Activated CD8-positive, alpha-beta T cell treated with anti-CD3 and anti-CD28 coated beads for 36 hours (primary cell): ENCODE measurements at places on chromosomes 2 and 18. TPM values are rescaled to one million over a fixed set of nuclear protein-coding genes. Genes with fewer than 3 reads are reported as not detected.
A peak's percentile ranks its signal among the peaks of the same experiment; 100 is the strongest.

DNA sequence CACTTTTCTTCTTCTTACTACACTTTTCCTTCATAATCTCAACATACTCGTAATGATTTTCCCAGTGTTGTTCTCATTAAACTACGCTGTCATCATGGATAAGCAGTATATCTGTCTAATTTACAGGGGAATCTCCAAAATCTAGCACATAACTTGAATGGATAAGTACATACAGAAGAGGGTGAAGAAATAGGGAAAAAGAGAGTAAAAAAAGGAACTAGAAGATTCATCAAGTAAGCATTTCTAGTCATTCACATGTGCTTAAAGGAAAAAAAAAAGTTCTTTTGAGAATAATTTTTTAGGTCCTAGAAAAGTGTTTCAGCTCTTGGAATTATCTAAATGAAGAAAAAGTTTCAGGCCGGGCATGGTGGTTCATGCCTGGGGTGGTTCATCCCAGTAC, 51.6 kb downstream of the SRBD1 start:
- no peak overlapping the region for H3K4me3 ChIP-seq
- peaks cover 19% of the 10 kb centered on the region for H3K4me1 ChIP-seq
- DNase-seq, result no peak

DNA sequence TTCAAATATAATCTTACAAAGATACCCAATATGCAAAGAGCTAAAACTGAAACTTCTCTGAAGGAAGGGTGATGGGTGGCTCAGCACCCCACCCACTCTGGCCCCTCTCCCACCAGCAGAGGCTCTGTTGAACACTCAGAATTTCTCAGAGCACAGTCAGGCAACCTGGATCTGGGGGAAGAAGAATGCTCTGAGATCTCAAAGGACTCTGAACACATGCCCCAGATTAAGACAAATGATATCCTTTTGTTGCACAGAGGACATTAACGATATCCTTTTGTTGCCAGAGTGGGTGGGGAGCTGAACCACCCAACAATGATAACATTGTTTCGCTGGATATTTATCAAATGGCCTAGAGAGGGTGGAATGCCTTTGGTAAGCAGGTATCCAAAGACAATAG, 104.8 kb downstream of the LBH start:
- H3K27me3 ChIP-seq, result no peaks in the 10 kb centered on the region
- H3K4me3 ChIP-seq, result peak overlapping the region; percentile 2
- peaks cover 2% of the 10 kb centered on the region for H3K36me3 ChIP-seq
- peak; percentile 36 for DNase-seq
- peak overlapping the region; percentile 96 for H3K27ac ChIP-seq
- H3K4me1 ChIP-seq, result peaks cover 77% of the 10 kb centered on the region

DNA sequence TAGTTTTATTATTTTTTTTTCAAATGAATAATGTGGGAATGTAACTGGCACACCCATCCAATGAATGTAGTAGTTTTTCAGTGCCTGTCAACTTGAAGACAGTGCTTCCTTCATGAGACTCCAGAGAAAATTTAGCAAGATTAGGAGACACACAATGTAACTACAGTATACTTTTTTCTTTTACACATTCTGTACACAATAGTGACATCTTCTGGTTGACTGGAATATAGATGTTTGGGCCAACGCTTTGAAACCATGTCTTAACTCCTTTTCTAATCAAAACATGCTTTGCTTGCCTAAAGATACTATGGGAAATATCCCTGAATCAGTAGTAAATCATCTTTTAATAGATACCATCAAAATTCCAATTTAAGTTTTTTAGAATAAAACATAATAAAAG, 229.5 kb upstream of the ZC3H15 start:
- H3K27ac ChIP-seq, result no peak overlapping the region
- no peak for DNase-seq
- H3K36me3 ChIP-seq, result peaks cover 2% of the 10 kb centered on the region

- H3K4me3 ChIP-seq, result peak overlapping the region; percentile 3
- peaks cover 18% of the 10 kb centered on the region for H3K36me3 ChIP-seq
- H3K27me3 ChIP-seq, result no peaks in the 10 kb centered on the region
- H3K4me1 ChIP-seq, result peaks cover 92% of the 10 kb centered on the region
- peak overlapping the region; percentile 96 for H3K27ac ChIP-seq
Measured at GRCh38 chr2:98470851-98471255, 26.2 kb downstream of the INPP4A start.

DNA sequence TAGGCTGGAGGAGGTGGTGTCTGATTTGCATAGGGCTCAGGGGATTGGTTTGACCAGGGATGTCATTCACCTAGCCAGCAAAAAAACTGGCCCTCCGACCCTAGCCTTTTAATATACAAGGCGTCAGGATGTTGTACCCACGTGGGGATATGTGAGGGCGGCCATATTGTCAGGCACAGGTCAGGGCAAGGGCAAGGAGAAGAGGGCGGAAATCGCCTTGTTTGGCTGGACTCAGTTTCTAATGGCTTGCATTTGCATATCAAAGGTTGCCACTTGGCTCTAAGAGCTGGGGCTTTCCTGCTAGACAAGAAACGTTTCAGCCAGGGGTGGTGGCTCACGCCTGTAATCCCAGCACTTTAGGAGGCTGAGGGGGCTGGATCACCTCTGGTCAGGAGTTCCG, 24.9 kb upstream of the PDCL3 start:
- H3K4me1 ChIP-seq, result no peaks in the 10 kb centered on the region
- no peak overlapping the region for H3K4me3 ChIP-seq
- H3K36me3 ChIP-seq, result no peaks in the 10 kb centered on the region
- no peaks in the 10 kb centered on the region for H3K27me3 ChIP-seq
- no peak for DNase-seq

DNA sequence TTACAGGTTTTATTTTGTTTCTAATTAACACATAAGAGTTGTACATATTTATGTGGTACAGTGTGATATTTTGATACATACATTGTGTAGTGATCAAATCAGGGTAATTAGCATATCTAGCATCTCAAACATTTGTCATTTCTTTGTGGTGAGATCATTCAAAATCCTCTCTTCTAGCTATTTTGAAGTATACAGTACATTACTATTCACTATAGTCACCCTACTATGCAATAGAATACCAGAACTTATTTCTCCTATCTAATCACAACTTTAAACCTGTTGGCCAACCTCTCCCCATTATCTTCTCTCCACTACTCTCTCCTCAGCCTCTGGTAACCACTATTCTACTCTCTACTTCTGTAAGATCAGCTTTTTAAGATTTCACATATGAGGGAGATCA, 325.8 kb downstream of the CYP26B1 start:
- no peak overlapping the region for H3K27ac ChIP-seq
- no peak for DNase-seq
- no peaks in the 10 kb centered on the region for H3K4me1 ChIP-seq
- H3K27me3 ChIP-seq, result peaks cover 10% of the 10 kb centered on the region
- no peak overlapping the region for H3K4me3 ChIP-seq

DNA sequence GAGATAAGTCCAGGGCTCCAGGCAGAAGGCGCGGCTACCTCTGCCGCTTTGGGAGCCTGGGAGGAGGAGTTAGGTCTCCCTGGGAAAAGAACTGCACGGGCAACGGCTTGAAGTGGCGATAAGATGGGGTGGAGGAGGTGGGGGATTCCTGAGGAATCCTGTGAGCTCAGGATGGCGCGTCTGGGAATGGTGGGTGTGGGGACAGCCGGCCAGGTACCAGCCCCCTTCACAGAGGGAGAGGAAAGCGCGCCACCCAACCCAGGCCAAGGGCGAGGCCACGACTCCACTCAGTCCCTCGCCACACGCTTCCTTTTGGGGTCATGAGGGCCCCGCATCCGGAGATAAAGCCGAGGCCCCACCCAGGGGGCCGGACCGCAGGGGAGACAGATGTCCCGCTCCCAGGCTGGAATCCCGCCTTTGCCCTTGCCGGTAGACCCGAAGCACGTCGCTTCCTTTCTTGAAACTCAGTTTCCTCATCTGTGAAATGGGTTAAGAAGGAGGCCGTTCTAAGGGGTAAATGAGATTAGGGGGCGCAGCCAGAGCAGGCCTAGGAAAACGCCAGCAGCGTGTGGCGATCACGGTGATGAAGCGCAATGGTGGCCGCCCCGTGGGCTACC, 1.7 kb upstream of the CTDSP1 start:
- peak overlapping the region; percentile 87 for H3K27ac ChIP-seq
- H3K4me3 ChIP-seq, result peak overlapping the region; percentile 86
- H3K36me3 ChIP-seq, result peaks cover 11% of the 10 kb centered on the region
- peaks cover 34% of the 10 kb centered on the region for H3K4me1 ChIP-seq
- H3K27me3 ChIP-seq, result no peaks in the 10 kb centered on the region

- H3K27ac ChIP-seq, result peak overlapping the region; percentile 8
- peak; percentile 60 for DNase-seq
- peak overlapping the region; percentile 59 for H3K4me3 ChIP-seq
- H3K4me1 ChIP-seq, result peaks cover 14% of the 10 kb centered on the region
- H3K27me3 ChIP-seq, result peaks cover 36% of the 10 kb centered on the region
- H3K36me3 ChIP-seq, result no peaks in the 10 kb centered on the region
Measured at GRCh38 chr2:232502511-232502910, 14.9 kb upstream of the ECEL1 start.

GRCh38 chr2:143787674-143788073, 658.5 kb downstream of the ARHGAP15 start:
- H3K36me3 ChIP-seq, result no peaks in the 10 kb centered on the region
- peaks cover 10% of the 10 kb centered on the region for H3K27me3 ChIP-seq
- H3K27ac ChIP-seq, result no peak overlapping the region
- H3K4me3 ChIP-seq, result no peak overlapping the region
- DNase-seq, result no peak

DNA sequence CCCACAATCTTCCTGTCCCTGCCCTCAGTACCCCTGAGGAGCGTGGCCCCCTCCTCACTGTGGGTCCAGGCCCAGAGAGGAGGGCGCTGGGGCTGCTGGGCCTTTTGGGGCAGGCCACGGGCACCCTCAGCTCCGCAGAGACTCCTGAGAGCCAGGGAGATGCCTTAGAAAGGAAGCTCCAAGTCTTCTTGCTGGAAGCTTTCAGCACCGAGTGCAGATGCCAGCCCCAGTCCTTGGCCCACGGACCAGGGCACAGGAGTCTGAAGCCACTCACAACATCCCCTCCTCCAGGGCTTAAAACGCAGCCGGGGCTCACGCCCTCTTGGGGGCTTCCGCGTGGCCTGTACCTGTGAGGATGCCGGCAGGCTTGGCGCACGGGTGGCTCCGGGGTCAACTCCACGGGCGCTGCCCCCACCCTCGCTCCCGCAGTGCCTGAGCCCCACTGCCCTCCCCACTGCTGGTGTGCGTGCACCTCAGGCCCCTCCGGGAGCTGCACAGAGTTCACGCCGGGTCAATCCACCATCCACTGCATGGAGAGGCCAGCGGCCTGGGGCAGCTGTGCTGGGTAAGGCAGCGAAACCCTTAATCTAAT, 72.1 kb upstream of the CTDP1 start:
- DNase-seq, result no peak
- no peaks in the 10 kb centered on the region for H3K27me3 ChIP-seq
- no peak overlapping the region for H3K27ac ChIP-seq
- no peaks in the 10 kb centered on the region for H3K4me1 ChIP-seq

DNA sequence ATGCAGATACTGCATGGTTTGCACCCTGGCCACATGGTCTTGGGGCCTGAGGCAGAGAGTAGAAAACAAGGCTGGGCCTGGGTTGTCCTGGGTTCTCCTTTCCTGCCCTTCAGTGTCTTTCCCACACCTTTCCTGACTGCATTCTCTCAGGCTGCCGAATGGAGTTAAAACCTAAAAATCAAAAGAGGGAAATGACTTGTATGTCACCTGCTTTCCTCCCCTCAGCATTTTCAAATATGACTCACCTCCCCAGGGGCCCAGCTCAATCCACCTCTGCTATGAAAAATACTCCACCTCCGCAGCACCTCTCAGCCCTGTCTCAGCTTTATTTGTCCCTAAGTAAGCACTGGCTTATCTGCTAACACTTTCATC, 457.8 kb upstream of the MEX3C start:
- no peak for DNase-seq
- no peak overlapping the region for H3K27ac ChIP-seq
- no peaks in the 10 kb centered on the region for H3K36me3 ChIP-seq
- H3K4me1 ChIP-seq, result no peaks in the 10 kb centered on the region
- no peak overlapping the region for H3K4me3 ChIP-seq
- peaks cover 8% of the 10 kb centered on the region for H3K27me3 ChIP-seq

DNA sequence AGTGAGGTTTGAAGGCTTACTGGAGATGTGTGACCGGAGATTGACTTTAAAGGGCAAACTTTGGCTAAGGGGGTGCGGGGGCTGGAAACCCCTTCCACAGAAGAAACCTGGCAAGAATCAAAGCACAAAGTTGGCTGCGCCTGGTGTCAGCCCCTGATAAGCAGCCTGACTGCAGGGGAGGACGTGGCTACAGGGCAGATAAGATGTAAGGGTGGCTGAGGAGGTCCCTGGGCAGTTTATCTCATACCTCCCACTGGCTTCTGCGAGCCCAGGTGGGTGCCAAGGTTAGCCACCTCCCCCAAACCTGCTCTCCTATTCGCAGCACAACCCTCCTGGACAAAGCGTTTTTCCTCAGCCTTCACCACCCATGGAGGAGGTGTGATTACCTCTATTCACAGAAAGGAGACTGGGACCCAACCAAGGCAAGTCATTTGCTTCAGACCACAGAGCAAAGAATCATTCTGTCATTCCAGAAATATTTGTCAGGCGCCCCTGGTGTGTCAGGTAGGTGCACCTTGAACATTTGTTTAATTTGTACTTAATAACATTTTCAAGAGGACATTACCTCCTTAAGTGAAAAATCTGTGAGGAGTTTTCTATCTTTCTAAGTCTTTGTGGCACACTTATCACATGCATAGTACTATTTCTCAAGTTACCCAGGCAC, 73.1 kb upstream of the IL1R1 start:
- no peak overlapping the region for H3K27ac ChIP-seq
- H3K4me1 ChIP-seq, result peaks cover 13% of the 10 kb centered on the region
- H3K4me3 ChIP-seq, result no peak overlapping the region
- no peaks in the 10 kb centered on the region for H3K36me3 ChIP-seq
- H3K27me3 ChIP-seq, result peaks cover 1% of the 10 kb centered on the region

DNA sequence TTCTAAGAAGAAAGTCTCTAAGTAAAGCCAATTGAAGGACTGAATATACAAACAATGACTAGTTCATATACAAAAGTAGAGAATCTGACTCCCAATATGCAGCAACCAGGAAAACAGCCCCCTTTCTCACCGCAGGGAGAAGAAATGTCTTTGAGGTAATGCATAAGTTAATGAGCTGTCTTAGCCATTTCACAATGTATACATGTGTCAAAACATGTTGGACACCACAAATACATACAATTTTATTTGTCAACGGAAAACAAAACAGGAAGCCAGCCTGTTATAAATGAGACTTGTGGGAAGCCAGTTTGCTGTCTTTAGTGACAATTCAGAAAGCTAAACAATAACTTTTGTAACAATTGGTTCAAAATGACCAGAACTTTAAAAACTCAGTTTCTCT, 389.2 kb downstream of the CBLN2 start:
- no peak overlapping the region for H3K4me3 ChIP-seq
- no peaks in the 10 kb centered on the region for H3K27me3 ChIP-seq
- no peaks in the 10 kb centered on the region for H3K4me1 ChIP-seq
- DNase-seq, result no peak

- H3K36me3 ChIP-seq, result no peaks in the 10 kb centered on the region
- DNase-seq, result no peak
- no peaks in the 10 kb centered on the region for H3K4me1 ChIP-seq
- H3K4me3 ChIP-seq, result no peak overlapping the region
- no peaks in the 10 kb centered on the region for H3K27me3 ChIP-seq
- H3K27ac ChIP-seq, result no peak overlapping the region
Measured at GRCh38 chr2:183093857-183094657, 15.5 kb downstream of the DUSP19 start.

The PRSS56 gene
- not detected for total RNA-seq

The RESP18 gene
- total RNA-seq, result not detected

The NETO1 gene
- total RNA-seq, result not detected

The CAD gene
- total RNA-seq, result 125 TPM

The UGT1A6 gene
- total RNA-seq, result not detected

The TMEM214 gene
- total RNA-seq, result 54.1 TPM

The LOXHD1 gene
- 0.45 TPM for total RNA-seq

The NXPH2 gene
- total RNA-seq, result not detected

The NYAP2 gene
- not detected for total RNA-seq

The TGFBRAP1 gene
- total RNA-seq, result 20.2 TPM
